ENCODE measurements at places on chromosomes 2 and 18.

DNA sequence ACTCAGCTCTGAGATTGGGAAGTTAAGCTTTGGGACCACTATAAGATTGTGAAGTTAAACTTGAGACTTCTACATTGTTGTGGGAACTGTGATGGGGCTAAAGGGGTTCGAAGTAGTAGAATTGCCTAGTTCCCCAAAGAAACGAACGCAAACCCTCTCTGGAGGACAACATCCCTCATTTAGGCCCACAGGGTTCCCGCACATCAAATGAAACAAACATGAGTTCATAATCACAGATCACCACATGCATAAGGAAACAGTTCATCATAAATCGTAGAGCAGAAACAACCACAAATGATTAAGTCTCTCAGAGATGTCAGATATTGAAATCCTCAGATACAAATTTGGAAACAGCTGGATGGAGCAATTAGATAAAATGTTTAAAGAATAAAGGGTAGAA is 55.9 kb upstream of the HPCAL1 start:
- no peak for DNase-seq

DNA sequence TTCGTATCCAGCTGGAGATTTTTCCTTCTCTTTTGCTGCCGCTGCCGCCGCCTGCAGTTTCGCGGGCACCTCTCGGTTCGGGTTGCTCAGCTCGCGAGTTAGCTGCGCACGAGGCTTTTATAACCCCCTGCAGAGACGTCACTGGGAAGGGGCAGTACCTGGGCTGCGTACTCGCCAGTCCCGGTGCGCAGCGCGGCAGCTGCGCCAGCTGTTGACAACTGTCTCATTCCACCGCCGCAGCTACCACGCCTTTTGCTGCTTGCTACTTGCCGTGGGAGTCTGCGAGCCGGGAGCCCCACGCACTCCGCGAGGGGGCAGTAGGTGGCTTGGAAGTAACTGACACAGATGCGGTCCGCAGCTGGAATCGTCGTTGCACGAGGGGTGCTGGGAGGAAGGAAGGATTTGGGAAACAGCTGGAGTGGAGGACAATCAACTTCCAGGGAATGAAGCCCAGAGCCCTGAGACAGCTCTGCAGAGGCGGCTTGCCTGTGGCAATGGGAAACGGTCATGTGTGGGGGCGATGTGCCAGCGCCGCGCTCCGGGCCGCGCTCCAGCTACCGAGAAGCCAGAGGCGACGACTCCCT is at the start of gene TACR1:
Gene TACR1 (minus strand): TSS at position 93 of the 584 bp plus-strand sequence. CDS start 586 bp downstream, outside the sequence.
- no peak for DNase-seq

GRCh38 chr2:169303579-169304305 is 58.6 kb downstream of the LRP2 start:
- no peak for DNase-seq

DNA sequence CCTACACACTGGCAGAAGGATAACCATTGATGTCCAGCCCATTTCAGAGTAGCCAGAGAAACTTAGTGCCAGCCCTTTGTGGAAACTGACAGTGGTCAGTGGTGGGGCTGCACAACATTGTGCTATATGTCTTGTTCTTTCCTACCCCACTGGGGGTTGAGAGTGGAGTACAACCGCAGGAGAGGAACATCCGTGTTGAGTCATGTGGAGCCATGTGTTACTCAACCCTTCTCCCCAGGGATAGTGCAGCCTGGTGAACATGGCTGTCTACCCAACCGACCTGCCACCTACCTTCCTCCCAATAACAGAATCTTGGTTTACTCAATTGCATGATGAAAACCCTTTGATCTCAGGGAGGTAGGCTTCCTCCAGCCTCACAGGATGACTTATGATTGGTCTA is 65.3 kb upstream of the MAPK4 start:
- no peak for DNase-seq

GRCh38 chr2:235502336-235502735 is 8.5 kb downstream of the AGAP1 start:
- no peak for DNase-seq

DNA sequence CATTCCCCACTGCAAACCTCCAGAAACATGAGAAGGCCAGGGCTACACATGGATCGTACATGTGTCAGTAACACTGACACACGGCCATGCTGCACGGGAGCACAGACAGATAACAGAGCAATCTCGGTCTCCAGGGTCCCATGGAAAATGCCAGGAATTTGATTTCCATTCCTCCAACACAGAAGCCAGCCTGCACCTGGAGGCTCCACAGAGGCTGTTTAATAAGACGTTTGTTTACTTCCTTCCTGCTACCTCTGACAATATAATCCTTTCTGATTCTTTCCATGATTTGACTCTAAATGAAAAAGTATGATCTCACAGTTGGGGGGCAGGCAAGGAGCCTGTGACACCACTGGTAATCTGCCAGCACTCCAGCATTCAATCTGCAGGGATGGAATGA is 210.9 kb upstream of the DDX18 start:
- DNase-seq: no peak

GRCh38 chr2:23588508-23589201 is 203.7 kb downstream of the KLHL29 start:
- DNase-seq: no peak

DNA sequence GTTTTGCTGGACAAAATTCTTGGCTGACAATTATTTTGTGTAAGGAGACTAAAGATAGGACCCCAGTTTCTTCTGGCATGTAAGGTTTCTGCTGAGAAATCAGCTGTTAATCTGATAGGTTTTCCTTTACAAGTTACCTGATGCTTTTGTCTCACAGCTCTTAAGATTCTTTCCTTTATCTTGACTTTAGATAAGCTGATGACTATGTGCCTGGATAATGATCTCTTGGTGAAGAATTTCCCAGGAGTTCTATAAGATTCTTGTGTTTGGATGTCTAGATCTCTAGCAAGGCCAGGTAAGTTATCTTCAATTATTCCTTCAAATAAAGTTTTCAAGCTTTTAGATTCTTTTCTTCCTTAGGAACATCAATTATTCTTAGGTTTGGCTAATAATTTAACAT is 534.8 kb upstream of the LRRTM4 start:
- DNase-seq: no peak

DNA sequence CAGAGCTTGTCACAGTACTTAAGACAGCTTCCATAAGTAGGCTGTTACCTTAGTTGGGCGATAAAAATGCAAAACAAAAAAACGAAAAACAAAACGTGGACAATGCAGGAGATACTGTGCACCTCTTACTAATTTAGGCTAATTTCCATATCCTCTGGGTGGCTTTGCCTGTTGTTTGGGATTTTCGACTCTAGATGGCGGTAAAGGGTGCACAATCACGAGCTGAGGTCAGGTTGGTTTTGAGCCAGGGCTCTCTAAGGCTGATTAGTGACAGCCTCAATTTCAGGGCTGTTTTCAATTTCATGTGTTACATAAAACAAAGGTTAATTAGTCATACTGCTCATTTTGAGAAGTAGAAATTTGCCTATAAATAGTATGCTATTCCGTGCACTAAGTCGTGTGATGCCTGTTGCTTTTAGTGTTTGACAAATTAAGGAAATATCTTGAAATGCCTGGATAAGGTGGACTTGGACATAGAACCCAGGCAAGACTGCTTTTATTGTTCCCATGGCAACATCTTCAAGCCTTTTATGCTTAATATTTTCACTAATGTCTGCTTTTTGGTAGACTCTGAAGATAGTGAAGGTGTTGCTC is 493.1 kb downstream of the SOCS6 start:
- DNase-seq: peak; percentile 43

- no peak for DNase-seq
Measured at GRCh38 chr2:121825003-121825950, 69.8 kb downstream of the TSN start.

Measured in T-helper 2 cell (primary cell).